Effector memory CD4-positive, alpha-beta T cell (primary cell): ENCODE measurements at places on chromosomes 5 and 9.

GRCh38 chr9:127096208-127096607 is 26.2 kb downstream of the ANGPTL2 start:
- DNase-seq: no peak

DNA sequence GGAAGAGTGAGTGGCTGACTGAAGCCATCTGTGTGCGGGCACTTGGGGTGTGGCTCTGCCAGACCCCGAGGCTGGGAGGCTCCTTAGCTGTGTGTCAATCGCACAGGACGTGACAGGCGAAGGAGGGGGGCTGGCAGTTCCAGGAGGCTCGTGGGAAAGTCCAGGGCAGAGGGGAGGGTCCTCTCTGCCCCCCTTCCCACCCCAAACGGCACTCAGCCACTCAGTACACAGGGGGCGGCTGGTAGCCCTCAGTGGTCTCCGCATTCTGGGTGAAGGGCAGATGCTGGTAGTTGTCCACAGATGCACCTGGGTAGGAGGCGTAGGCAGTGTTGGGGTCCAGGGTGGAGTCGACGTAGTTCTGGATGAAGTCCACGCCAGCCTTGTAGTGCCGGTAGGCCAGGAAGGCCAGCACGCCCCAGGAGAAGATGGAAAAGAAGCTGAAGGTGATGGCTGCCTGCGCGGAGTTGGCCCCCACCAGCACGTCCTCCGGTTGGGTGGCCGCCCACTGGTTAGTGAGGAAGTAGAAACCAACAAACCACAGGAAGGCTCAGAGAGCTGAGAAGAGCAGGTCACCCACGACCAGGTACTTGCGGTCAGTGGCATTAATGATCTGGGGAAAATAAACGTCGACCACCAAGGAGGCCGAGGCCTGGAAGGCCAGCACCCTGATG is 85.4 kb upstream of the CEP78 start:
- DNase-seq: no peak

- no peak for DNase-seq
Observed at GRCh38 chr5:73327908-73328455, 120.6 kb downstream of the FOXD1 start.

- DNase-seq: no peak
Observed at GRCh38 chr5:135007305-135007704, 26.7 kb downstream of the PITX1 start.

DNA sequence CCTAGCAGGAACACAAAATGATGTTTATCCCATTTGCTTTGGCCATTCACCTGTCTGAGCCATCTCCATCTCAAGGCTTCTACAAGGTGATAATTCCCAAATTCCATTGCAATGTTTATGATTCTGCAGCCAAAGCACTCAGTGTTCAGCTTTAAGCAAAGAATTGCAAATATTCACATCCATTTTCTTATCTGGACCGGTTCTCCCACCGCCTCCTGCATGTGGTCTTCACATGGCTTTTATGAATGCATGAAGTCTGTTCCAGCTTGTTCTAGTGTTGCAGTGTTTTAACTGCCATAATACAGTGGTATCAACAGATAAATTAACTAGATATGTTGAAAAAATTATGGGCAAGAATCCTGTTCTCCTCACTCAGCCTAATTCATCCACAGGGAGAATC is 443.0 kb upstream of the KLF4 start:
- DNase-seq: no peak

DNA sequence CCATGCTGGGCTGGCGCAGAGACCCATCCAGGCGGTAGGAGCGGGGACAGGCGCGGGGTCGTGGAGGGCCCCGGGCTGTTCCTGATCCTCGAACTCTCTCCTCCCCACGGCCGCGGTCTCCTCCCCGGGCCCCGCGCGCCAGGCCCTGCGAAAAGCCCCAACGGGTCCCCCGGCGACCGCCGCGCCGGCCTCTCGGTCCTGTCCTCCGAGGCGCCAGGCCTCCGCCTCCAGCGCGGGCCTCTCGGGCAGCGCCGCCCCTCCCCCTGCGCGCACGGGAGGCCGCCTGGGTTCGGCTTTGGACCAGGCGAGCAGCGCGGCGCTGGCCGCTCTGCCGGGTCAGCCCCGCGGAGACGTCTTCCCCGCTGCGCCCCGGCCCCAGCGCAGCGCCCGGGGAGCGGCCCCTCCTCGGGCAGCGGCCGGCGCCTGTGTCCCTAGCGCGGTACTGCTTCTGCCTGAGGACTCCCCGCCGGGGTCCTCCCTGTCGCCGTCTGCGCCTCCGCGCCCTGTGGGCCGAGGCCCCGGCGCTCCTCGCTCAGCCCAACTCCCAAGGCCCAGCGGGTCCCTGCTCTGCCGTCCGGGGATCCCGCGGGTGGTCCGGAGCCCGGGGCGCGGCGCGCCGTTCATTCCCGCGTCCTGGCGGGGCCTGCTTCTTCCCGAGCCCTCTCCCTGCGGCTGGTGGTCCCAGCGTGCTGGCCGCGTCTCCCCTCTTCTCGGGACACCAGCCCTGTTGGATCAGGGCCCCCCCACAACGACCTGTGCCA is 13.4 kb downstream of the COL23A1 start:
- no peak for DNase-seq

GRCh38 chr5:59335544-59335943 is 558.0 kb downstream of the PDE4D start:
- DNase-seq: no peak
